ENCODE measurements at places on chromosomes 16 and 17.

GRCh38 chr16:1706386-1707192 lies 594 bp downstream of the MAPK8IP3 start:
- no peak for DNase-seq

GRCh38 chr17:78323826-78324390 lies 36.0 kb downstream of the SOCS3 start:
- no peak for DNase-seq

DNA sequence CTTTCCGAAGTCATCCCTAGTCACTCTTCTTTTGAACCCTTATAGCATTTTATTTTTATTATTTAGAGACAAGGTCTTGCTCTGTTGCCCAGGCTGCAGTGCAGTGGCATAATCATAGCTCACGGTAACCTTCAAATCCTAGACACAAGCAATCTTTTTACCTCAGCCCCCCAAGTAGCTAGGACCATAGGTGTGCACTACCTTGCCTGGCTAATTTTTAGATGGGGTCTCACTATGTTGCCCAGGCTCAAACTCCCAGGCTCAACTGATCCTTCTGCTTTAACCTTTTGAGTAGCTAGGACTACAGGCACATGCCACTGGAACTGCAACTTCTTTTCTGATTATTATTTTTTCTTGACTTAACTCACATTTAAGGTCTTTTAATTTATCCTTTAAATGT lies 33.0 kb upstream of the TMEM97 start:
- no peak for DNase-seq

DNA sequence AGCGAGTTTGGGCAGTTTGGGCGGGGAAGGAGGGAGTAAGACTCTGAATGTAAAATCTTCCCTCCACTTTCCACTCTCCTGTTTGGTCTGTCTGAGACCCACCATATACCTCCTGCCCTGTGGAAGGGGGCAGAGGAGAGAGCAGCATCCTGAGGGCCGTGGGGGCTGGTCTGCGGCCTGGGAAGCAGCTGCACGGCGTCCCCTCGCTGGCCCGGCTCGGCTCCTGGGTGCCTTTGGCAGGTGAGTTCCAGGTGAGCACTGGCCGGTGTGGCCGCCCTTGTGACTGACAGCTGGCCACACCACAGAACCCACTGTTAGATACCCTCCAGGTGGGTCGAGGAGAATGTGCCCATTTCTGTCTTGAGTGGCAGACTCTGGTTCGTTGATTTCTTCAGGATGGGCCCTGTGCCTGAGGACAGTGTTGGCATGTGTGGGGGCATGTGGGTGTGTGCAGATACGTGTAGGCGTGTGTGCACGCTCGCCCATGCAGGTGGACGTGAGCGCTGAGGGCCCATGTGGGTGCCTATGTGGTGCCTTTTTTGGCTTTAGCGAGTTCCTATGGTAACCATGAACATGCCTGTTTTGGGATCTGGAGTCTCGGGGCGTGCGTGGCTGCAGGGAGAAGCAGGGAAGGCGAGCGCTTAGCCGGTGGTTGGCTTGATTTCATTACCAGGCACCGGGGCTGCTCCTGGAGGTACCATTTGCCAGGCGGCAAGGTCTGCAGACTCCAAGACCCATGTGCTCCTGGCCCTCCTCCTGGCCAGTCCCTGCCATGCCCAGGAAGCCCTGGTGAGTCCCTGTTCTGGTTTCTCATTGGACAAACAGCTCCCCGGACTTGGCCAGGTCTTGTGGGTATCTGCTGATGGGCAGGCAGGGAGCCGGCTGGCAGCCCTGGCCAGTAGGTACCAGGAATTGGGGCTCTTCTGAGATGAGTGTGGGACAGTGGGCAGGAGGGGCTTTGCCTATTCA lies 12.4 kb downstream of the RAP1GAP2 start:
- no peak for DNase-seq

- DNase-seq, result no peak
Observed at GRCh38 chr16:89038811-89039735, 54.6 kb upstream of the ACSF3 start.

DNA sequence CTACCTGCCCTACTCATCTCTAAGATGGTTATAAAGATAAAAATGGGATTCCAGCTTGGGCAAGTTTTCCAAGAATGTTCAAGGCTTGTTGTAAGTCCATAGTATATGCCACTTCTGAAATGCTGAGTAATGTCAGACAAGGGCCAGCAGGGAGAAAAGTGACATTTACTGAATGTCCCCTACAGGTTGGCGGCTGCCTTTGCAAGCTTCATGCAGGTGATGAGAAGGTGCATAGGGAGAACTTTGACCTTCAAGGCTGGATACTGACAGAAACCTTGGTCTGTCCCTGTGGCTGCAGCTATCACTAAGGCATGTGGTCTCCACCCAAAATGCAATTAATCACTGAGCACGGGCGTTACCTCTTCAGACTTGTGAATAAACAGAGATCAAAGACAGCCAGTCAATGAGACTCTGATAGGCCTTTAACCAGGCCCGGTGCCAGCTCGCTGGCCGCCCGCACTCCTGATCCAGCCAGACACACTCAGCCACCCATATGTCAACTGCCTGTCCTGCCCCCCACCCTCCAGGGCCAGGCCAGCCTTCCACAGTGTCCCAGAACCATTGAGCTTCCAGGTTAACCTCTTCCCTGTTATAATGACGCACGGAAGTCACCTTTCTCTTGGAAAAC lies 26.8 kb upstream of the AXIN2 start:
- DNase-seq, result no peak

DNA sequence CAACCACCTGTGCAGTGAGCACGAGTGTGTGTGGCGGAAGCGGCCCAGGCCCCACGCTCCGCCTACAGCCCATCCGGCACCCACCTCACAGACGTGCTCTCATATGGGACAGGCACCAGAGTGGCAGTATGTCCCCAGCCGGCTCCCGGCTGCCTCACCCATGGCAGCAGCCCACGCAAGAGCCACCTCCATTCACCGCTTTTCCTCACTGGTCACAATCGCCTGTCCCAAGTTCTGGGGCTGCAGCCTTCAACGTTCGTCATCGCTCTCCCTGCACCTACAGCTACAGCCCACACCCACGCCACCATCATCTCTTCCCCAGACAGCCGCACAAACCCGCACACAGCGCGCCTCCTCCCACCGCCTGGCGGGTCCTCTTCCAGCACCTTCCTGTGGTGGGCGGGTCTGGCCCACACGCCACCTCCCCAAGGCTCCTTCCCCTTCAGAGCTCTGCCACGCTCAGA lies 17.5 kb upstream of the TRAP1 start:
- DNase-seq, result no peak

DNA sequence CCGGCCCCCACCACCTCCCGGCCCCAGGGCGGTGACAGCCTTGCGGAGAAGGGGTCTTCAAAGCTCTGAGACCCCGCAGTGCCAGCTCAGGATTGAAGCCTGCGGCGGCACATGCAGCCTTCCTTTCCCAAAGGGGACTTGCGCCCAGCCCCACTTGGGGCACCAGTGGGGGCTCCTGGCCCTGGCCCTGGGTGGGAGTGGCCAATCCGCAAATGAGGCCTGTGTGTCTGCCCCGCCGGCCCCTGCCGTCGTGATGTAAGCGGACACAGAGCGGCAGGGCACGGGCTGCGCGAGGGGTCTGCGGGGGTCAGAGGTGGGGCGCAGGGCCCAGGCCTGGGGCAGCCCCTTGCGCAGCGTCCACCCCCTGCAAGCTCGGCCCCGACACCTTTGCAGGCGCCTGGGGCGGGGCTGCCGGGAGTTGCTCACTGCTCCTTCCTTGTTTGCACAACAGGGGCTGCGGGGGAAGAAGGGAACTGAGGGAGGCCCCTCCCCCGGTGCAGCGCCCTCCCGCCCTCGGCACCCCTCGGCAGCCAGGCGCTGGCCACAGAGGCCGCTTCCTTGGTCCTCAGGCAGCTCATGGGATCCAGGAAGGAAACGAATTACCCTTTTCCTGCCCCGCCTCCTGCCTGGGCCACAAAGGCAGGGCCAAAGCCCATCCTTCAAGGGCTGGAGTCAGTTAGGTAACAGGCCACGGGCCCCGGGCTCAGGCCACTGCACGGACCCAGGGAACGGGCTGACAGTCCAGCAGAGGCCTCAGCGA lies 2.9 kb downstream of the SLC16A3 start:
- DNase-seq, result peak; percentile 44

- no peak for DNase-seq
Observed at GRCh38 chr17:7840441-7840840, 6.4 kb downstream of the KDM6B start.

- no peak for DNase-seq
Observed at GRCh38 chr16:4270091-4270490, 2.7 kb downstream of the TFAP4 start.

GRCh38 chr17:27512511-27513346 lies 56.5 kb downstream of the KSR1 start:
- DNase-seq, result no peak

All from memory B cell (primary cell).